ENCODE measurements at places on chromosomes 4 and X.

DNA sequence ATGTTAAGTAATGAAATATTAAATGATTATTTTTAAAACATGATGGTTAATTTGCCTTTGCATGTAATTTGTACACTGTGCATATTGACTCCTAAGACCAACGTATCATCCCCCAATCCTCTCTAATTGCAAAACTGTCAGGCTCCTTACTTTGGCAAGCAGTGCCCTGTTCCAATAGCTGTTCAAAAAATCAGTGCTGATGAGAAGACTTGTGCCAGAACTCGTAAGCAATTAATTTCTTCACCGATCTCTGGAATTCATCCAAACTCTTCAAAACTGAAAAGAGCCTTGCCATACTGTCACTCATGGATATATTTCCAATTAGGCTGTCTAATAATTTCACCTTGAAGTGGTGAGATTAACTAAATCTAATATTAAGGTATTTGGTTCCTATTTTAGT lies 493.9 kb upstream of the NDST4 start:
- DNase-seq = no peak

- no peak for DNase-seq
These were observed at the start of gene GLRB for GRCh38 chr4:157075811-157076577. Gene GLRB, plus strand, starts transcription at chr4:157076150. Its CDS starts 1,875 bp downstream, at chr4:157078025.

DNA sequence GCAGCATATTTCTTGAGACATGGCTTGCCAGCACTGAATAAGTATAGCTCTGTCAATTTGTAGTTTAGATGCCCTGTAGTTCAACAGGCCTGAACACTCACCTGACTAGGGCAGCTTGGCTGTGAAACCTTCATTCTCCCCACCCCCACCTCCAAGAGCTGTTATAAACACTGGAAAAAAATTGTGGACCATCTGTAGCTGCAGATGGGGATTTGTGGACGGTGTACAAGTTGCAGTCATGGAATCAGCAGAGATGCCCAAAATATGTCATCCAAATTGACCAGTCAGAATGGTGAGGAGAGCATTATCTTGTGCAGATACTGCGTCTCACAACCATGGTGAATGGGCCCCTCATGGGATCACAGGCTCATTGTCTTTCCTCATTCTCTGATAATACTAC lies 76.2 kb upstream of the PAQR3 start:
- no peak for DNase-seq

GRCh38 chr4:100486496-100486895 lies 31.3 kb downstream of the EMCN start:
- no peak for DNase-seq

All from tibial nerve (tissue), 4 donors.